ENCODE measurements at places on chromosomes 16 and 17.

- no peak overlapping the region for H3K4me3 ChIP-seq
- no peaks in the 10 kb centered on the region for H3K27me3 ChIP-seq
- H3K4me1 ChIP-seq = no peaks in the 10 kb centered on the region
- no peaks in the 10 kb centered on the region for H3K36me3 ChIP-seq
- DNase-seq = no peak
These were observed 227.1 kb upstream of the ZFHX3 start for GRCh38 chr16:73275024-73275423.

DNA sequence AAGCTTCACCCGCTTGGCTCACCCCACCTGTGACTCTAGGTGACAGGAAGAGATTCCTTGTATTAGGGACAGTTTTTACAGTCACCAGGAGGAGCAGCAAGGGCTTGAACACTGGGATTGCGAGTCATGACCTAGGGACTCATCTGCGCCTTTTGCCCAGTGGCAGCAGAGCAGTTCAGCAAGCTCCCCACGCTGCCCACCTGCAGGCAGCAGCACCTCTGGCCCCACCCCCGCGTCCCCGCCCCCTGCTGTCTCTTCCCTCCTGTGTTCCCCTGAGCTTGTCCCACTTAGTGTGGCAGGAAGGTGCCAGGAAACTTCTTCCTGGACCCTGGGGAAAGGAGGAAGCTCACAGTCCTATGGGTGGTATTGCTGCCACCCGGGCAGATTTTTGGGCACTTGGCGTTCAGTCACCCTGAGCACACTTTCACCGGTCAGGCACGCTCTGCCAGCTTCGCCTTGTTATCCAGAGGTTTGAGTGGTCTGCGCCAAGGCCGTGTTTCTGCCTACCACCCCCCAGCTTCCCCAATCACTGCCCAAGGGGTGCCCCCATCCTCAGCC, 8.7 kb downstream of the MMP15 start:
- H3K4me3 ChIP-seq = no peak overlapping the region
- no peaks in the 10 kb centered on the region for H3K27me3 ChIP-seq
- no peak overlapping the region for H3K27ac ChIP-seq
- H3K36me3 ChIP-seq = peaks cover 18% of the 10 kb centered on the region

GRCh38 chr16:62225675-62226074, 189.4 kb upstream of the CDH8 start:
- H3K4me1 ChIP-seq = no peaks in the 10 kb centered on the region
- no peaks in the 10 kb centered on the region for H3K36me3 ChIP-seq
- no peak for DNase-seq
- H3K4me3 ChIP-seq = no peak overlapping the region
- no peaks in the 10 kb centered on the region for H3K27me3 ChIP-seq

GRCh38 chr16:50280932-50281331, 14.6 kb downstream of the ADCY7 start:
- H3K4me1 ChIP-seq = peaks cover 69% of the 10 kb centered on the region
- no peaks in the 10 kb centered on the region for H3K27me3 ChIP-seq
- H3K36me3 ChIP-seq = no peaks in the 10 kb centered on the region
- H3K27ac ChIP-seq = peak overlapping the region; percentile 4

DNA sequence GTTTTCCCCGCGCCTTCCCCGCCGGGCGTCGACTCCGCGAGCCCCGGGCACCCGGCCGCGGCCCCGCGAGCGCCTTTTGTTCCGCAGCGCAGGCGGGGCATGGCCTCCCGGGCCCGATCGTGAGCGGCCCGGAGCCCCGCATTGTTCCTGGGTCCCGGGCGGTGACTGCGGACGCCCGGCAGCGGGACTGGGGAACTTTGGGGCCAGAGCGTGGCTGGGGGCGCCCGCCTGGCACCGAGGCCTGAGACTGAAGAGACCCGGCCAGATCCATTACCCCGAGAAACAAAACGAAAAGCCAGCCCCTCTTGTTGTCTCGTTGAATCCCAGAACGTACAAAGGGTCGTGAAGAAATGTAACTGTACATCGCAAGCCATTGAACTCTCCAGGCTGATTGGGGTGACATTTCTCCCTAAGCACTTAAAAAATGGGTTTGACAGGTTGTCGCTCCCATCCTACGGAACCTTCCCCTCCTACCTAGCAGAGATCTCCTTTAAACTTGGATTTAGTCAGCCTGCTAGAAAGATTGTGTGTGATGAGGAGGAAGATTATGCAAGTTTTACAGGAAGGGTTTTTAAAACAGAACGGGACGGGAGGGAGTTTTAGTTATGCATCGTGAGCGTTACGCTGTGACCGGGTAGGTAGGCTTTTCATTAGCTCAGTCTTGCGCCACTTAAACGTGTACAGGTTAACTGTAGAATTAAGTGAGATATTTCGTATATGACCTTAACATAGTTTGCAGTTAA, 825 bp downstream of the METTL9 start:
- no peaks in the 10 kb centered on the region for H3K36me3 ChIP-seq
- DNase-seq = no peak
- H3K27ac ChIP-seq = peak overlapping the region; percentile 96
- no peaks in the 10 kb centered on the region for H3K4me1 ChIP-seq
- H3K27me3 ChIP-seq = no peaks in the 10 kb centered on the region

DNA sequence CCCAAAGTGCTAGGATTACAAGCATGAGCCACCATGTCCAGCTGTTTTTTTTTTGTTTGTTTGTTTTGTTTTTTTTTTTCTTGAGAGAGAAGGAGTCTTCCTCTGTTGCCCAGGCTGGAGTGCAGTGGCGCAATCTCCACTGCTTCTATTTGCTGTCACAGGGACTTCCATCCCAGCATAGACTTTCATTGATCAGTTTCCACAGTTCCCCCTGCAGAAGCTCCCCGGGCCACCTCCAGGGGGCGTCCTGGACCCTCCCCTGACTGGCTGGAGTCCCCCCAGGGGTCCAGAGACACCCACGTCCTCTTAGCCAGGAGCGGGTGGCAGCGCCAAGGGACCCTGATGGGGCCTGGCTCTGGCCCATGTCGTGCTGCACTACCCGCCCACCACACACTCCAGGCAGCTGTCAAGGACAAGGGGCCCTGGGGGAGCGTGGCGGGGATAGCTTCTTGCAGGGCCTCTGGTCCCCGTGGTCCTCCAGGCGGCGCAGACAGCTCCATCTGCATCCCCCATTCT, 3.1 kb upstream of the NPW start:
- H3K27ac ChIP-seq = no peak overlapping the region
- peaks cover 8% of the 10 kb centered on the region for H3K27me3 ChIP-seq
- H3K4me3 ChIP-seq = no peak overlapping the region
- peaks cover 18% of the 10 kb centered on the region for H3K4me1 ChIP-seq
- no peak for DNase-seq

DNA sequence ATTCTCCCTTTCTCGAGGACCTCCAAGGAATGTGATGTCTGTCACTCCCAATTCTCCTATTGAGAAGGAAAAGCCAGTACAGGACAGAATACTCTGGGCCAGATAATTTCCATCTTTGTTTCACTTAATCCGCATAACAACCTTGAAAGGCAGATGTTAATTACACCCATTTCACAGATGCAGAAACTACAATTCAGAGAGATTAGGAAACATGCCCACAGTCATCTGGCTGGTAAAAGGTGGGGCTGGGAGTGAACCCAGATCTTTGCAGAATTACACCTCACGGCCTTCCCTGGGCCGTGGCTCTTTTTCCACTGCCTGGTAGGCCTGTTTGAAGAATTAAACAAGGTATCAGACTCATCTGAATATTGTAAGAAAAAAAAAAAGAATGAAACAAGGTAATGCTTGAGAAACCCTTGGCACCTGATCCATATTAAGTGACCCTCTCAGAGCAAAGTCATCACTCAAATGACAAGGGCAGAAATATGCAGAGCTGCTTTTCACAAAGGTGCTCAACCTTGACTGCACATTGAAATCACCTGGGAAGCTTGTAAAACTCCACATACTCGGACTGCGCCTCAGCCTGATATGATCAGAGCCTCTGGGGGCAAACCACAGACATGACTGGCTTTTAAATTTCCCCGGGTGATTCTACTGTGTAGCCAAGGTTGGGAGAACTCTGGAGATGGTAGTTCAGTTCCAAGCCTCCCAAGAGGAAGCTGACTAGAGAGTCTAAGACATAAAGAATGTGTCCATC, 16.6 kb upstream of the G6PC1 start:
- no peaks in the 10 kb centered on the region for H3K27me3 ChIP-seq
- no peaks in the 10 kb centered on the region for H3K4me1 ChIP-seq
- no peak for DNase-seq
- H3K27ac ChIP-seq = no peak overlapping the region
- no peak overlapping the region for H3K4me3 ChIP-seq
- no peaks in the 10 kb centered on the region for H3K36me3 ChIP-seq

DNA sequence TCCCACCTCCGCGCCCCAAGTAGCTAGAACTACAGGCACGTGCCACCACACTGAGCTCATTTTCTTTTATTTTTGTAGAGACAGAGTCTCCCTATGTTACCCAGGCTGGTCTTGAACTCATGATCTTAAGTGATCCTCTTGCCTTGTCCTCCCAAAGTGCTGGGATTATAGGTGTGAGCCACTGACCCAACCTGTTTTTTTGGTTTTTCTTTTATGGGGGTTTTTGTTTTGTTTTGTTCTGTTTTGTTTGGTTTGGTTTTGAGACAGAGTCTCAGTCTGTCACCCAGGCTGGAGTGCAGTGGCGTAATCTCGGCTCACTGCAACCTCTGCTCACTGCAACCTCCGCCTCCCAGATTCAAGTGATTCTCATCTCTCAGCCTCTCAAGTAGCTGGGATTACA, 16.4 kb downstream of the GID4 start:
- no peaks in the 10 kb centered on the region for H3K4me1 ChIP-seq
- H3K27ac ChIP-seq = no peak overlapping the region
- DNase-seq = no peak
- peaks cover 95% of the 10 kb centered on the region for H3K36me3 ChIP-seq
- H3K27me3 ChIP-seq = no peaks in the 10 kb centered on the region
- H3K4me3 ChIP-seq = no peak overlapping the region

DNA sequence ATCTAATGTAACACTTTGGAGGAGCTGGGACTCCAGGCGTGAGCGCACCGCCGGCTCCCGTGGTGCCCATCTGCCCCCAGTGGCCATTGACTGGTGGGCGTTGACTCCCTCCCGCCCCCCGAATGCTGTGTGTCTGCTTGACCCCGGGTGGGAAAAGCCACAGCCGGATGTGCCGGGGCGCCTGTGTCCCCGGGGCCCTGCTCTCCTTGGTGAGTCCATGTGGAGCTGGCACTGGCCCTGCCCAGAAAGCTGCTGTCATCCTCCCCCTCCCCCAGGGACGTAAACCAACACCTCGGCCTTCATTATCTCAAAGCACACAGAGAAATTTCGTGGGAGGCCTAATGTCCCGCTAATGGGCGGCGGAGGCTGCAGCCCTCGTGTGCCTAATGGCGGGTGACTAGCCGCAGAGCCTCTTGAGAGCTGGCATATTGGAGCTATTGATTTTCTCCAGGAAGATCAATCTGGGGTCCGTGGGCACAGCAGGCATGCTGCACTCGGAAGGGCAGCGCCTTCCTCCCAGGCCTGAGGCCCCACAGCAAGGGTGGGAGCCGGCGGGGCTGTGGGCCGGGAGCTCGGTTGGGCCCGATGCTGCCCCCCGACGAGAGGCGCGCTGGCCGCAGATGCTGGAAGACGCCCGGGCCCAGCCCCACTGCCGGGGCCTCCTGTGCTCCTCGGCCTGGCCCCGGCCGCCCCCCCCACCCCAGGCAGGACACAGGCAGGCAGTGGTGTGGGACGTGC, 4.0 kb upstream of the PERCC1 start:
- H3K4me1 ChIP-seq = peaks cover 14% of the 10 kb centered on the region
- no peak overlapping the region for H3K4me3 ChIP-seq
- H3K36me3 ChIP-seq = no peaks in the 10 kb centered on the region

GRCh38 chr16:27430923-27431484, 29.0 kb downstream of the IL21R start:
- no peaks in the 10 kb centered on the region for H3K4me1 ChIP-seq
- DNase-seq = no peak
- peaks cover 37% of the 10 kb centered on the region for H3K27me3 ChIP-seq
- no peak overlapping the region for H3K4me3 ChIP-seq
- H3K27ac ChIP-seq = no peak overlapping the region

GRCh38 chr16:67399218-67399733, 6.0 kb upstream of the TPPP3 start:
- no peak for DNase-seq
- H3K4me1 ChIP-seq = peaks cover 51% of the 10 kb centered on the region
- peak overlapping the region; percentile 32 for H3K4me3 ChIP-seq
- no peaks in the 10 kb centered on the region for H3K27me3 ChIP-seq
- no peak overlapping the region for H3K27ac ChIP-seq

- no peak for DNase-seq
- peaks cover 58% of the 10 kb centered on the region for H3K4me1 ChIP-seq
- peaks cover 80% of the 10 kb centered on the region for H3K36me3 ChIP-seq
- no peaks in the 10 kb centered on the region for H3K27me3 ChIP-seq
These were observed 341 bp downstream of the PCYT2 start for GRCh38 chr17:81910840-81911276.

GRCh38 chr16:22882981-22883380, 69.0 kb downstream of the HS3ST2 start:
- no peak overlapping the region for H3K4me3 ChIP-seq
- H3K4me1 ChIP-seq = no peaks in the 10 kb centered on the region

- no peaks in the 10 kb centered on the region for H3K4me1 ChIP-seq
- no peak overlapping the region for H3K4me3 ChIP-seq
- DNase-seq = no peak
- H3K36me3 ChIP-seq = no peaks in the 10 kb centered on the region
These were observed 85.5 kb downstream of the GSG1L start for GRCh38 chr16:27977966-27978365.

GRCh38 chr16:81424771-81425170, 19.8 kb upstream of the CMIP start:
- no peaks in the 10 kb centered on the region for H3K4me1 ChIP-seq
- H3K4me3 ChIP-seq = no peak overlapping the region
- no peaks in the 10 kb centered on the region for H3K36me3 ChIP-seq
- H3K27ac ChIP-seq = no peak overlapping the region
- no peak for DNase-seq

DNA sequence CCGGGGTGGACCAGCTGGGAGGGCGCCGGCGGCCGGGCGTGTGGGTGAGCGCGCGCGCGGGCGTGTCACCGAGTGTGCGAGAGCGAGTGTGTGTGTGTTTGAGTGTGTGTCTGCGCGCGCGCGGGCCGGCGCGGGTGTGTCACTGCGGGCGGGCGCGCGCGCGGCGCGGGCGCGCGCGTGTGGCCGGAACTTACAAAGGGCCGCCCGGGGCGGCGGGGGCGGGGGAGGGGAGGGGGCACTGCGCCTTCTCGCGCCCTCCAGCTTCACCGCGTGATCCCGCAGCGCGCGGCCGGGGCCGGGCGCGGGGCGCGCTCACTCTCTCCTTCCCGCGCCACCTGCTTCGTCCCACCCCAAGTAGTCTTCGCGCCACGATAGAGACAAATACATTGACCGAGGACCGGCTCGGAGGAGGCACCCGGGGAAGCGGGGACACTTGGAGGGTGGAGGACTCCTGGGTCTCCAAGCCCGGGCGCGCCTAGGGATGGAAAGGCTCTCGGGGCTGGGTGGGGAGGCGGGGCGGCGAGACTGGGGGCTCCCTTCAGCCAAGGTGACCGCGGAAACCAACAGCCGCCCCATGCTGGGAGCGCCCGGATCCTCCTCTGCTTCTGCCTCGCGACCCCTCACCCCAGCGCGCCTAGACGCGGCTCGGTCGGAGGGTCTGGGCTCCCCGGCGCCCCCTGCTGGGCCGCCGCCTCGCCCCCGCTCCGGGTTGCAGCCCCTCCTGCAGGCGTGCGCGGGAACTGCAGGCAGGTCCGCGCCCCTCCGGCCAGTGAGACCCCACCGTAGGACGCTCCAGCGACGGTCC, at the start of gene SRCIN1:
SRCIN1 (minus strand) TSS at position 112 of the 805 bp plus-strand sequence. CDS start 247 bp downstream, outside the sequence.
- H3K4me1 ChIP-seq = peaks cover 15% of the 10 kb centered on the region
- peaks cover 21% of the 10 kb centered on the region for H3K27me3 ChIP-seq
- no peak within 1 kb of the TSS for H3K27ac ChIP-seq
- no peak for DNase-seq
- no peaks in the 10 kb centered on the region for H3K36me3 ChIP-seq
- H3K4me3 ChIP-seq = peak within 1 kb of the TSS; percentile 72
